Substantia nigra (tissue), 51 donors: ENCODE measurements at places on chromosomes 4 and X.

GRCh38 chr4:94913316-94913715 lies 155.6 kb downstream of the BMPR1B start:
- DNase-seq: no peak

DNA sequence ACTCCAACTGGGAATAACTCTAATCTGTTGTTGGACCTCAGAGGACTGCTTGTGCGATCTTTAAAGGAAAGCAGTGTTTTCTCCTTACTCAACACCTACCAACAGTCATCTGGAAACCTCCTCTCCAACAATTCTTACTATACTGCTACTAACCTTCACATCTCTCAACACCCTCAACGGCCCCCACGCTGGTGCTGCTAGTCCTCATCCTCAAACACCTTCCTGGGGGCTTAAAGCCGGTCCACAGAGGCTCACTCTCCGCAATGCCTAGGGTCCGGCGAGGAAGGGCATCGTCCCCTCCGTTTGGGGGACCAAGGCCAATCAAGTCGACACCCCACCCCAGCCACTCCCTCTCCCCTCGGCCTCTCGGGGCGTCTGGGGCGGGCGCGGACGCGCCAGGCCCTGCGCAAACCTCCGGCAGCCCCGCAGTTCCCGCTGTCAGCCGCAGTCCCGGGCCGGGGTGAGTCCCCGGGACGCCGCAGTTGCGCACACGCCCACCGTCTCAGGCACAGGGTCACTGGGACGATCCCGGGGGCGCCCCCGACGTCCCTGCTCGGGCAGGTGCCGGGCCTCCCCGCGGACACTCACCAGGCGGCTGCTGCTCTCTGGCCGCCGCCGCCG lies 418 bp downstream of the TAB3 start:
- no peak for DNase-seq

GRCh38 chr4:56093576-56093975 lies 144.8 kb downstream of the CEP135 start:
- no peak for DNase-seq

DNA sequence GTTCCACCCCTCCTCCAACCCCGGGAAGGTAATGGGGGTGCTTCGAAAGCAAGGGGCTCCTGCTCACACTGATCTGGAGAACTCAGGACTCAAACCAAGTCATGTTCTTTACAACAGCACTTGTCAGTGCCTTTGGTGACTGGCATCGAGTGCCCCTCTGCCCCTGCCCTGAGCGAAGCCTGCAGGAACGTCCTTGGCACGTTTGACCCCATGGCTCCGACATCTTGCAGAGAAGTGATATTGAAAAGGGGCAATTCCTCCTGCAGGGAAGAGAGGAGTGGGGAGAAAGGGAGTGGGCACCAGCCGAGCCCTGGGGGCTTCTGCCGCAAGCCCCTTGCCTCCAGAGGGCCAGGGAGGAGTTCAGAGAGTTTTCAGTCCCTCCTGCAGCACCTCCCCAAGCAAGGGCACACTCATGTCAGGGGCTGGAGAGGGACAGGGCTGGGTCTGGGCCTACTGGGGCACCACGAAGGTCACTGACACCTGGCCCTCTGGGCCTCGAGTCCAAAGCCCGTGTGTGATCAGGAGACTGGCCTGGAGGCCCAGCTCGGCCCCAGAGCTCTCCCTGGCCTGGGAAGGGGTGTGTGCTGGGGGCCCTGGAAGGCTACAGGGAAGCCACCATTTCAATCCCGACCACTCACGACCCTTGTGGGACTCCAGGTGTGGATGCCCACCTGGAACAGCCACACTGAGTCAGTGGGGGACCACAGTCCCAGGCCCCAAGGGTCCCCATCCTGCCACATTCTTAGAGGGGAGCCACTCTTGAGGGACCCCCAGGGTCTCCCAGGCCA lies 94.9 kb upstream of the NKX1-1 start:
- no peak for DNase-seq

DNA sequence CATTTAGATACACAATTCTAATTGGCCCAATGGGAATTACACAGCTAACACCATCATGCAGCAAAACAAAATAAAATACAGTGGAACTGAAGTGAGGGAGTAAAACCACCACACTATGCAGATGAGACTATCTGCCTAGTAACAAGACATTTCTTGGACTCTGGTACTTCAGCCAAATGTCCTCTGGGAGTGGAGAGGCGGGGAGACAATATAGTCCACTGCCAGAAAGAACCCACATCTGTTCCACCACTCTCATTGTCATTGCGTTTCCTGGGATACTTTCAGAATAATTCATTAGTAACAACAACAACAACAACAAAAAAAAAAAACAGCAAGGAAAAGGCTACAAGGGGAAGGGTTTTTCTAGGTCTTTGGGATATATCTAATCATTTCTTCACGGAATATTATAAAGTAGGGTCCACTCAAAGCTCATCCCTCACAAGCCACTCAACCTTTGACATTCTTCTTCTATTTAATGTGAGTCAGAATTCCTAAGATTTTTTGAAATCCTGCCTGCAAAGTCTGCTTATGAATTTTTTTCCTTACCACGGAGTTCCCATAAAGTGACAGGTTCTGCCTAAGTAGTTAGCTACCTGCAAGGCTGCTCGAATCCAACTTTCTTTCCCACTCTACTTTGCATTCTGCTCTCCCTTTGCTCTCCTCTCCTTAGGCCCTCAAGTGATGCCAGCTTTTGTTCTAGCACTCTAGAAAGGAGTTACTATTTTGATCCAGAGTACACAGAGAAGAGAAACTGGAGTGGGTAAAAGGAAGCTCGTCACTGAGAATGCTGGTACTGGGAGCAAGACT lies 254.6 kb downstream of the CHIC1 start:
- no peak for DNase-seq
